ENCODE measurements at places on chromosomes 3 and 15.
A peak's percentile ranks its signal among the peaks of the same experiment; 100 is the strongest.

DNA sequence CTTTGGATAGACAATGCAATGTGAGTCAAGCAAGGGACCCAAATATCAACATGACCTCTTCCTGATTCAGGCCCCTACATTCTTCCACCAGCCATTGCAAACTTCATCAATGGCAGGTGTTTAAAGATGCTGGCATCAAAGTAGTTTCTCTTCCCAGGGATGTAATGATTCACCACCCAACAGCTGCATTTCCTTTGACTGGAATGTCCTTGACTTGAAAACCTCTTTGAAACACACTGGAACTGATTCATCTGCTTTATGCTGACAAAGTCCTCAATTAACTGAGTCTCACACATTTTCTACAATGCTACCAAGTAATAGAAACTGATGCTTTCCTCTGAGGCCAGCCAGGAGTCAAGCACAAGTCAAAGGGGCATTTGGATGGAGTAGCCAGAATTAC, 385.5 kb downstream of the GBE1 start:
- peak; percentile 5 for DNase-seq

- no peak for DNase-seq
These were observed 983 bp downstream of the KBTBD12 start for GRCh38 chr3:127915937-127916493.

GRCh38 chr3:195708061-195708460, 12.7 kb upstream of the MUC20 start:
- DNase-seq = no peak

GRCh38 chr3:143235614-143236204, 116.1 kb downstream of the CHST2 start:
- DNase-seq = no peak

- DNase-seq = no peak
These were observed 24.6 kb downstream of the GORASP1 start for GRCh38 chr3:39082666-39083313.

- DNase-seq = no peak
These were observed 26.9 kb downstream of the NEK10 start for GRCh38 chr3:27342267-27342666.

GRCh38 chr3:159191447-159191846, 389.6 kb downstream of the MFSD1 start:
- DNase-seq = peak; percentile 95

DNA sequence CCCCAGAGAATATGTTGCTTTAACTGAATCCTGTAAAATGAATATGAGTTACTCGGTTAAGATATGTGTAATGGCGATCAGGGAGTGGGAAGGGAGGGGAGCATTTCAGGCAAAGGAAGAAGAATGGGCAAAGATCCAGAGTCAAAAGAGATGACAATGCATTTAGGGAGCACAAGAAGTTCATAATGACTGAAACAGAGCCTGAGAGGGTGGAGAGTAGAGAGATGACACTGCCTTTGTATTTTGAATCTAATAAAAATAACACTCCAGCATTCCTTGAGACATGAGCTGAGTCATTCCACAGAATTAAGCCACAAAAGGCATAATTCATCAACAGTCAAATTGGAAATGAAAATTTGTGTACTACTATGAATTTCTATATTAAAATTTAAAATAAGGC, 105.3 kb upstream of the PEX5L start:
- DNase-seq = no peak

- DNase-seq = peak; percentile 2
These were observed 3.7 kb downstream of the ANO10 start for GRCh38 chr3:43618142-43618541.

GRCh38 chr3:8283193-8283592, 218.4 kb upstream of the LMCD1 start:
- no peak for DNase-seq

GRCh38 chr15:60540002-60540651, 61.2 kb upstream of the ICE2 start:
- no peak for DNase-seq

GRCh38 chr3:133191818-133192217, 153.6 kb downstream of the TMEM108 start:
- DNase-seq = no peak

DNA sequence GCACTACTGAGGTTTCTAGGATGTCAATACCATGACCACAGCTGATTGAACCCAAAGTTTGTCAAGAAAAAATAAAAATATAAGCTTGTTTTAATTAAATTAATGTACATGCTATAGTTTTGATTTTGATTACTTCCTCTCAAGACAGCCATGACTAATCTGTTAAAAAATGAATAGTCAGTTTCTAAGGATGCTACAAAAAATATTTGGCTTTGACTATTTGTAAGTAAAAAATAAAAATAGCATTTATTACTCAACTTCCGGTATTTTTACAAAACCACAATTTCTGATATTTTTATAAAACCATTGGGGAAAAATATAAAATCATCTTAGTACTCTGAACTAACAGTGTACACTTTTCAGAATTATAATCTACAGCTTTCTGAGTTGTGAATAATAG, 12.1 kb upstream of the TEX9 start:
- no peak for DNase-seq

DNA sequence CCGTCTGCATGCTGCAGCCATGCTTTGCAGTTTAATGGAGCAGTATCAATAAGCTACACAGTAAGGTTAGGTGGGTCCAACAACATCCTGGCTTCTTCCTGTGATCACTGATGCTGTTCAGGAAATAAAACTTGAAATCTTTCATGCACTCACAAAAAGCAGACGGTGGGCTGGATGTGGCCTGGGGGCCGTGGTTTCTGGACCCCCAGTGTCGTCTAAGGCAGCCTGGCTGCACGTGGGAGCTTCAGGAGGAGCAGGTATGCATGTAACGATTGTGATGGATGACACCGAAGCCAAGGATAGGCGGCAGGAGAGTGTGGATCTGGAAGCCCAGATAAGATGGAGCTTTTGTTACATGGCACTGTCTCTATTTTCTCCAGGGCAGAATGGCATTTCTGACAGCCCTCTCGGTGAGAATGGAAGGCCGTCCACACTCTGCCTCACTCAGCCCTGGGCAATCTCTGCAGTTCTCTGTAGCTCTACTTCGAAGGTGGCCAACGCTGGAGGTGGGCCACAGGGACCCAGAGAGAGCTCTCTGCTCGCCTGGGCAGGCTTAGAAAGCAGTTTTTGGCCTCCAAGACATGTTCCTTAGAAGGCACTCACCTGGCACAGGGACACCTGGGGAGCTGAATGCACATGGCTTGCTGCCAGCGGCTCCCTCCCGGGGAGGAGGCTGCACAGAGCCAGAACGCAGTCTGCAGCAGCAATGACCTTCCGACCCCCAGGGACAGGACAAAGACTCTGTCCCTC, 46.4 kb upstream of the IQSEC1 start:
- DNase-seq = no peak

DNA sequence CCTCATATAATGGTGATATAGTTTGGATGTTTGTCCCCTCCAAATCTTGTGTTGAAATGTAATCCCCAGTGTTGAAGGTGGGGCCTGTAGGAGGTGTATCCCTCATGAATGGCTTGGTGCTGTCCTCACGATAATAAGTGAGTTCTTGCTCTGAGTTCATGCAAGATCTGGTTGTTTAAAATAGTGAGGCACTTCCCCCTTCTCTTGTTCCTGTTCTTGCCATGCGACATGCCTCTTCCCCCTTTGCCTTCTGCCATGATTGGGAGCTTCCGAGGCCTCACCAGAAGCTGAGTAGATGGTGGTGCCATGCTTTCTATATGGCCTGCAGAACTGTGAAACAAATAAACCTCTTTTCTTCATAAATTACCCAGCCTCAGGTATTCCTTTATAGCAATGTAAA, 39.2 kb downstream of the REC114 start:
- DNase-seq = no peak

DNA sequence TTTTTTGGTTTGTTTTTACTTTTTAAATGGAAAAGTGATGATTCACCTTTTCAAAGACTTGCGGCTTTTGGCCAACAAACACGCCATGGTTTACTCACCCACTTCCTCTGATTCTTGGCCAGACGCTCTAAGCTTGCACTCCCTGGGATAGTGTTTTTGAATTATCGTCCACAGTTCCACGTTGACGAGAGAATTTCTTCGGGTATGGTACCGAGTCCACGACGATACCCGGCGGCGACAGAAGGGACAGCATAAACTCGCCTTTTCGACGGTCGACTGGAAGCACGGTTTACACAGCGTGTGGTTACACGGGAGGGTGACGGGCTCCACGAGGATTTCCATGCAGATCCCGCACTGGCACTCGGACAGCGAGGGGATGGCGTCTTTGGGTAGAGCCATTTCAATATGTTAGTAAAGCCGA, 783 bp downstream of the RNF168 start:
- peak; percentile 94 for DNase-seq

DNA sequence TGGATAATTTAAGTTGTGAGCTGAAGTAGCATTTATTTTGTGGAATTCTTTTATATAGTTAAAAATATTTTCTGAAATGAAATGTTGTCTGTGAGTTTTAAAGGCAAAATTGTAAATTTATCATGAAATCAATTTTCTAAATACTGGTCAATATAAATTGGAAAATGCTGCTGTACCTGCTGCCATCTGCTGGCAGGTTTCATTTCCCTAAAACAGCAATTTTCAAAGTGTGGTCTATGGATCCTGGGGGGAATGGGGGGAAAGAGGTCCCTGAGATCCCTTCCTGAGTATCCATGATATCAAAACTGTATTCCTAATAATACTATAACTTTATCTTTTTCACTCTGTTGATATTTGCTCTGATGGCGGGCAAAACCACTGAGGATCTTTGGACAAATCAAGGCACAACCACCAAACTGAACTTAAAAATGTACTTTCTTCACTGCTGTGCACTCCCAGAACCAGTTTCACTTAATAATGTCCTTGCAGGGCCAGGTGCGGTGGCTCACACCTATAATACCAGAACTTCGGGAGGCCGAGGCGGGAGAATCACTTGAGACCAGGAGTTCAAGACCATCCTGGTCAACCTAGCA, 17.2 kb upstream of the CCR4 start:
- peak; percentile 9 for DNase-seq

DNA sequence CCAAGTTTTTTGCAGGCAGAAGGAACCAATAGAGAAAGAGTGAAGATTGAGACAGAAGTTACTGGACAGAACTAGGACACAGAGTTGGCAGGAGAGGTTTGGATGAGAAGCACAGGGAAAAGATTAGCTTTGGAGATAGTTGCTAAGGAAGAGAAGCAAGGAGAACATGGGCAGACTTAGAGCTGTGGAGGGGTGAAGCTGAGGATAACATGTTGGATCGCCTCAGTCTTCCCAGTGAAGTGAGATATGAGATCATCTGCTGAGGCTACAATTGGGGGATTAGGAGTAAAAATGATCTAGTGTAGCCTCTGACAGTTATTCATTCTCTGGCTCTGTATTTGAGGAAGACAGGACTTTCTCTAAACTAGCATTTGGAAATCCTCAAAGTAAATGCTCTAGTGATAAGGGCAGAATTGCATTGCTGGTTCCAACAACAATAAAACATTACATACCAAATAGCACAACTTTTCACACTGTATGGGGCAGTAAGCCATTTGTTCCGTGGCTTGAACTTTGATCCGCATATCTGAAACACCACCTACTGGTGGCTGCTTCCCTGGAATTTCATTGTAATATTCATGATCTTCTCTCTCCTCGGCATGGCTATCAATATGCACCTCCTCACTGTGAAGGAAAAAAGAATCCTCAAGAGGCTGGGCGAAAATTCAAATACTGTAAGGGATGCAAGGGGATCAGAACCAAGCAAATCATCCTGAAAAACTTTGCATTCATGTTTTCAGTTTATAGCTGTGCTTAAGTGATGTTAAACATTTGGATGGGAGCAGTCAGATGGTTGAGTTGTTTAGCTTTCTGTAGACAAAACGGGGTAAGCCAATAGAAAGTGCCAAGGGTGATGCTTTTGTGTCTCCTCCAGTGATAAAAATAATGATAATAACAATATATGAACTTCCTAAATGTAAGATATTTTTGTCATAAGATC, 22.2 kb upstream of the EID1 start:
- DNase-seq = peak; percentile 68

DNA sequence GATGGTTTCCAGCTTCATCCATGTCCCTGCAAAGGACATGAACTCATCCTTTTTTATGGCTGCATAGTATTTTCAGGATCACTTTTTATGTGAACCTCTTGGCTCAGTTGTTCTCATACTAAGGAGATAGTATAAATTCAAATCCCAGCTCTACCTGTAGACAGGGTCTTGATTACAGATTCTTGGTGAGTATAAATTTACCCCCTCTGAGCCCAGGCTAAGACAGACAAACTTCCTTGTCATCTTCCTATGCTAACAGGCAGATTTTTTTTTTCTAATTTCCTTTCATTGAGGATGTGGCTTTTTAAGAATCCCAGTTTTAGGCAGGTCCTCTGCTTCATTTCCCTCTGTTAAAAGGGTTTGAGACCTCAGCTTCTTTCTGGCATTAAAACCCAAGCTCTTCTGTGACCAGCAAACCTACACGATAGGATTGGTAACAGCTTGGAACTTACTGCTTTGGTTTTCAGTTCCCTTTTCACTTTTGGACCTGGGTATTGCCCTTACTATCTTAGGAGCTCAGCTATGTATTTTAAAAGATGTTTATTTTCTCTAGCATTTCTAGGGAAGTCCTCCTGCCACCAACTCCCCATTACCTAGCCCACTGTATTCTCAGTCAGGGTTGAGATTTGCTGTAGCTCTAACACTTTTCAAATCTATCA, 72.5 kb downstream of the VPS8 start:
- DNase-seq = no peak

DNA sequence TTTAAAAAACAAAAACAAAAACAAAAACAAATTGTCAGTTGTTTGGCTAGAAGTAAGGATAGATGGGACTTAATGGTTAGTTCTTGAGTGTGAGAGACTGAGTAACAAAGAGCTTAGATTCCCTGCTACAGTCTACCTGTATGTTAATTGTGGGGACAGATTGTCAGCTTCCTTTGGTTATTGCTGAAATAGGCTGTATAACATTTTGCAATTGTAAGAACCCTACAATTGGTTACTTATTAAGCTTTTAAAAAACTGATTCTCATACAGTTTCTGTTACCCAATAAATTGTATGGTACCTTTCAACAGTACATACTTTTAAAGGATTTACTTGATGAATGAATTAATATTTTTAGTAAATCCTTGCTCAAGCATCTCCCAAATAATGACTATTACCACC, 35.3 kb downstream of the CLASP2 start:
- DNase-seq = no peak

GRCh38 chr3:31039145-31039544, 144.7 kb upstream of the GADL1 start:
- DNase-seq = no peak

DNA sequence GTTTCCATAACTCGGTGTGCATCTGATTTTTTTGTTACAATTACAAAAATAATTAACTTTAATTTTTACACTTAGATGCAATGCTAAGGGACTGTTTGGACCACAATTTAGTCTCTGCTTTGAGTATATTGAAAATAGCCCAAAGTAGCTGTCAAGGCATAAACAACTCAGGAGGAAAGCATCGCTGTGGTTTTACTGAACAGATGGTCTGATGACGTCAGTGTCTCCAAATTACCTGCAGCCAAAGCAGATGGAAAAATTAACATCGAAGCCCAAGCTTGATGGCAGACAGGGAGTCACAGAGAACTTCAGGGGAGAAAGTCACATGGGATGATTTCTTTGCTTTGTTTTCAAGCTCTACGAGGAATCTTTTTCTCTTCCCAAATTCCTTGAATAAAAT, 83.1 kb upstream of the PLCL2 start:
- no peak for DNase-seq

- no peak for DNase-seq
These were observed 140.8 kb downstream of the DIPK2A start for GRCh38 chr3:144112437-144112836.
